Cortex of kidney (tissue), 1 donor: ENCODE measurements at places on chromosomes 7 and 10.

- DNase-seq = no peak
Observed at GRCh38 chr10:131162211-131162610, 149.3 kb downstream of the TCERG1L start.

GRCh38 chr7:106731187-106731586 lies 70.2 kb upstream of the CCDC71L start:
- no peak for DNase-seq

GRCh38 chr7:7895754-7896153 lies 72.8 kb upstream of the GLCCI1 start:
- no peak for DNase-seq

DNA sequence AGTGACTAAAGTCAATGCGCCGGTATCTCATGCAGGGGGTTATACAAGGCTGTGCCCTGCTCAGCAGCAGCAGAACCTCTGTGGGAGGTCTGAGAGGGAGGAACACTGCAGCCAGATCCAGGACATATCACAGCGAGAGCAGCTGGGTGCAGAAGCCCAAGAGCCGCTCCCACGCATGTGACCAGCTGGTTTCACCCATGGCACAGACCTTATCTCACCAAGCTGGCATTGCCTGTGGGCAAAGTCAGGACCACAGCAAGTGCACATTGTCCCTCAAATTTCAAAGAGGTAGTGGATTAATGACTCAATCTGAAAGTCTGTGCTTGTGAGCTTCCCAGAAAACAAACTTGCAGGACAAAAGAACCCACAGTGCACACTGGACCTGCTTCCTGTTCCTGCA lies 31.6 kb upstream of the AKR1C1 start:
- DNase-seq = no peak

GRCh38 chr10:132593900-132594876 lies 56.6 kb downstream of the INPP5A start:
- no peak for DNase-seq

DNA sequence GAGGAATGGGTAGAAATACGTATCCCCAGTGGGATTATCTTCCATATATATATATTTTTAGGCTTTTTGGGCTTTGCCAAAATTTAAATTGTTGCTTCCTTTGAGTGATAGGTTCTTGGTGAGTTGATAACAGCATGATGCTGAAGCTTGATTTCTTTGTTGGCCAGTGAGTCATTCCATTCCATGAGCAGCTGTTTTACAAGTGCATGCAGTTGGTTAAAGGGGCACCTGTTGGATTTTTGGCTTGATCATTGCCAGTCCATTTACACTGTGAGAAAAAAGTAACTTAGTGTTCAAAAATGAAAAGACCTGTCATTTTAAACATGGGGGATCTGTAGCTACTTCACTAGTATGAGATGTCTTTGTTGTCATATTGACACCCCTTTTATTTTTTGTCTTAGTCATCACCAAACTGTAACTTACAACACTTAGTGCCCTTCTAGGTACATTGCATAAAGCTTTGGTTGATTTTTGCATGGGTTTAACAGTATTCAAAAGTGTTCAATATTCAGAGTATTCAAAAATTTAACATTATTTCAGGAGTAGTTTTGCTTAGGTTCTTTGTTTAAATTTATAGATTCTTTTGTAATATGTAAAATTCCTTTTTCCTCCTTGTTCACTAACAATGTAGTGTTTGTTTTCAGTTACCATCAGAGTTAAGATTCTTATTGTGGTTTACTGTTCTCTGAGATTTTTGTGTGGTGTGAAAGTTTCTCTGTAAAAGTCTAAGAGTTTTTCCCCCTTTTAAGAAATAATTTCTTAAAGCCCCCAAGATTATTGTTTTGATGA lies 8.8 kb downstream of the AKAP9 start:
- no peak for DNase-seq

- DNase-seq = no peak
Observed at GRCh38 chr7:51590746-51591145, 274.1 kb upstream of the COBL start.

GRCh38 chr7:66699998-66700397 lies 40.5 kb upstream of the RABGEF1 start:
- DNase-seq = no peak
